Amygdala (tissue), 56 donors: ENCODE measurements at places on chromosomes 12 and 14.
A peak's percentile ranks its signal among the peaks of the same experiment; 100 is the strongest.

- DNase-seq, result no peak
These were observed 42.0 kb downstream of the RIN3 start for GRCh38 chr14:92555465-92556111.

DNA sequence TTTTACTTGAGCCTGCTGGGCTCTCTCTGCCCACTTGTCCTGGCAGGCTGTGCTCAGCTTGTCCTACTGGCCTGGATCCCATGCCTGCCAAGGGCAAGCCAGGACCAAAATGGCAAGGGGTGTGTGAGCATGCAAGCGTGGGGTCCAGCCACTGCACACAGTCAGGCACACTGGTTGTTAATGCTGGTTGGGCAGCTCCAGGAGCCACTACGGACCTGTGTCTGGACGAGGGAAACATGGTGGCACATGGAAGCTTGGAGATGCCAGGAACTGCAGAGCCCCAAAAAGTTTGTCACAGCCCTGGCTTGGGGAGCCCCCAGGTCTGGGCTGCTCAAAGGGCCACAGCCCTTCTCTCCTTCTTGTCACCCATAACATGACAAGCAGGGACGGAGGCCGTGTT, 83.8 kb downstream of the ACSS3 start:
- no peak for DNase-seq

- DNase-seq, result no peak
These were observed 1.2 kb downstream of the KCNJ8 start for GRCh38 chr12:21773263-21773741.

DNA sequence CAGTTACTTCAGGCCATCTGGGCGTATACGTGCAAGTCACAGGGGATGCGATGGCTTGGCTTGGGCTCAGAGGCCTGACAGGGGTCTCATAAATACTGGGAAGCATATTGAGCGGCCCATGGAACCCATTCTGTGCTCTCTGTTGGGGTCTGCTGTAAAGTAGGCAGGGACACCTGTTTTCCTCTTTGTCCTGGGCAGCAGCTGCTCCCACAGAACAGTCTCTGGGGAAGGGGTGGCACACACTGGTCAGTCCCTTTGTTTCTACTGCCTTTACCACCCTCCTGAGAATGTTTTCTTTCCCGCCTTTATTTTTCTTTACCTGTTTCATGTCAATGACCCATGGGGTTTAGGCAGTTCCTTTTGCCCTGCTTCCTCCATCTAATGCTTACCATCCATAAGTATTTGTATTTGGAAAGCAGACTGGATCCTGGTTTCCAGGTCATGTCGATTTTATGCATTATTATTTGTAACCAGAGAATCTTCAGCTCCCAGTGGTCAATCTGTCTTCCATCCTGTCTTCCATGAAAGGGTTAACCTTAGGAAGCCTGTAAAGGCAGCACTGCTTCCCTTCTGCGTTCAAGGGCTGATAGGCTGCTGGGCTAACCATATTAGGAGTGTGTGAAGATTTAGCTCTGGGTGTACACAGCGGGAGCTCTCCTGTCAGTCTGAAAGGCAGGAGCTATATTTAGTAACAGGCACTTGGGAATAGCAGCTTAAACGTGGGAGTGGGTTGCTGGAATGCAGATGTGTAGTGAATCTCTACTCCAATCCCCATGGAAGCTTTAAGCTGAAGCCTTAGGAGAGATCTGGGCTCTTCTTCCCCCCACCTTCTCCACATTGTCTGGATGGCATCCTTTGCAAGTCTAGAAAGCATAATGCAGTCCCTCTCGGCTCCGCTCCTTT, 124.0 kb downstream of the DYRK2 start:
- DNase-seq, result no peak

DNA sequence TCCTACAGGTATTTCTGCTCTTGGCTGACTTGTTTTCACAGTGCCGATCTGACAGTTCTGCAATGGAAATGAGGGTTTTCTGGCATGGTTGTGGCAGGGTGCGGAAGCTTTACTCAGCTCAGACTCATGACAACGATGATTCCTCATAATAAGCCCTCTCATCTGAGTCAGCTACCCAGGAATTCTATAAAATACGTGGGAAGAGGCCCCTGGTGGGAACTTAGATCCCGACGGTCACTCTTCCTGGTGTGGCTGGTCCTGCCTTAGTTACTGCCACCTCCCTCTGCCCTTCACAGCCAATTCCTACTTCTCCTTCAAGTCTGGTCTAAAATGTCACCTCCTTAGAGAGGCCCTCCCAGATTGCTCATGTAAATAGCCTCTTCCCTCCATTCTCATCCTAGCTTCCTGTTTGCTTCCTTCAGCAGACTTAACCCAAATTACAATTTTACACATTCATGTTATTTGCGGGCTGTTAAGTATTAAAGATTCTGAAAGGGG, 104.2 kb upstream of the MAP1LC3B2 start:
- DNase-seq, result no peak

DNA sequence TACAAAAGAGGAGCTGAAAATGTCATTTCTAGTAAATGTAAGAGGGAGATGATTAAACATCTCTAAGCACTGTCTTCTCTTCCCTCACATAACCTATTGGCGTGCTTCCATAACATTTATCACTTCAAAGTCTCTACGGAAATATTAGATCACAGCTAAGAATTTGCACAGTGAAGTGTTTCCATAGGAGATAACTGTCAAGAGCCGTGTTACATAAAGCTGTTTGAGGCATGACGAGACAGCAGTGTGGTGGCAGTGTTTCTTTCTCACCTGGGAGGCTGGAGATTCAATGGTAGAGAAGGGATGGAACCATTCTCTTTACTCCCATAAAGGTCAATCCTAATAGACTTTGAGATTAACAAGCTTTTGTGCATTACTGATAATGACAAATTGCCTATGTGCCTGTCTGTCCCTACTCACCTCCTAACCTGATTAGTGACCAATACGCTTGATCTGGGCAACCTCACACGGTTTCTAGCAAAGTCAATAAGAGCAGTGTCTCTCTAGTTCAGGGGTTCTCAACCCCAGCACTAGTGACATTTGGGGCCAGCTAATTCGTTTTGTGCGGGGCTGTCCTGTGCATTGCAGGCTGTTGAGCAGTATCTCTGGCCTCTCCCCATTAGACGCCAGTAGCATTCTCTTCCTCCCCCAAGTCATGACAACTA, 35.3 kb downstream of the FBXW8 start:
- DNase-seq, result no peak

- no peak for DNase-seq
These were observed 67.5 kb downstream of the SLC38A1 start for GRCh38 chr12:46201284-46201789.

GRCh38 chr14:59538936-59539335, 37.7 kb downstream of the CCDC175 start:
- DNase-seq, result no peak

- no peak for DNase-seq
These were observed 16.6 kb downstream of the FAIM2 start for GRCh38 chr12:49887091-49887490.

- no peak for DNase-seq
These were observed 49.5 kb upstream of the METAP2 start for GRCh38 chr12:95424271-95424994.

DNA sequence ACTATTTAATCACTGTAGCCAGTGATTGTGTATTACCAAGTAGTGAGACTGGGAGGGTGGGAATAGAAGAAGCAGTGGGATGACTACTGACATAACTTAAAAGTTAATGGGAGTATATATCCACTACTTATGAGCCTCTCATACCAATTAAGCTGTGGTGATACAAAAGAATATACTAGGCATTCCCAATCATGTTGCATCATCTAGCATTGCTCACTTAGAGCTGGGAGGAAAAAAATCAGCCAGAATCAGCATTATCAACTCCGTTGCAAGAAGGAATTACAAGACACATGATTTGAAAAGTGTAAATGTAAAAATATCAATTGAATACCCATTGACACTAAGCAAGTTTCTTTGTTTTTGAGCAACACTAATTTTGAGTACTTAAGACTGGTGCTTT, 745 bp upstream of the PPP1R36 start:
- DNase-seq, result no peak

DNA sequence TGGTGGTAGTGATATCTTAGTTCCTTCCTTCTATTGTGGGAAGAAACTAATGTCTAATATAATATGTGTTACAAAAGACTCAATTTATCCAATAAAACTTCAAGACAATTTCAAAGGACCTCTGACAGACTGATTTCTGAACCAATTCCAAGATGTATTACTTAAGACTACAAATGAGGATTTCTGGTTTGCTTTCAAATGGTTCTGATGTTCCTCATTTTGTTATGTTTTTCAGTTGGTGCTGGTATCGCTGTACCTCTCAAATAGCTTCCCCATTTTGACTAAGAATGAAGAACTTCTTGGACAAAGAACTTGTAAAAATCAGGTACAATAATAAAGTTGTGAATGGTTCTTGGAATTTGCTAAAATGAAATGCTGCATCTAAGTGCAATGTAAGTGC, 19.4 kb upstream of the MBIP start:
- DNase-seq, result no peak

DNA sequence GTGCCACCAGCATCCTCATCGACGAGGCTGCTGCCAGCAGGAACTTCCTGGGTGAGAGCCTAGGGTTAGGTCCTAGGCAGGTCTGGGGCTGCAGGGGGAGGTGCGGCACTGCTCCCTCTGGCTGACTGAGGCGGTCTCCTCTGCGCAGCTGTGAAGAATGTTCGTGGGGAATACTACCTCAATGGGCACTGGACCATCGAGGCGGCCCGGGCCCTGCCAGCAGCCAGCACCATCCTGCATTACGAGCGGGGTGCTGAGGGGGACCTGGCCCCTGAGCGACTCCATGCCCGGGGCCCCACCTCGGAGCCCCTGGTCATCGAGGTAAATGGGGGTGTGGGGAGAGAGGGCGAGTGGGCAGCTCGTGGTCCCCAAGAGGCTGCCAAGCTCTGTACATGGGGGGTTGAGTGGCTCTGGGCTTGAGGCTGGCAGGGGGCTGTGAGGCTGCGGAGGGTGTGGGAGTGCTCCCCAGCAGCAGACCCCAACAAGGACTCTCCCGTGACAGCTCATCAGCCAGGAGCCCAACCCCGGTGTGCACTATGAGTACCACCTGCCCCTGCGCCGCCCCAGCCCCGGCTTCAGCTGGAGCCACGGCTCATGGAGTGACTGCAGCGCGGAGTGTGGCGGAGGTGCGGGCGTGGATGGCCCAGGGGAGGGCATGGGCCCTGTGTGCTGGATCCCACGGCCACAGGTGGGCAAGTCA, 14.4 kb downstream of the PAPLN start:
- no peak for DNase-seq

- peak; percentile 31 for DNase-seq
These were observed 41.8 kb upstream of the CLMN start for GRCh38 chr14:95361373-95362137.

DNA sequence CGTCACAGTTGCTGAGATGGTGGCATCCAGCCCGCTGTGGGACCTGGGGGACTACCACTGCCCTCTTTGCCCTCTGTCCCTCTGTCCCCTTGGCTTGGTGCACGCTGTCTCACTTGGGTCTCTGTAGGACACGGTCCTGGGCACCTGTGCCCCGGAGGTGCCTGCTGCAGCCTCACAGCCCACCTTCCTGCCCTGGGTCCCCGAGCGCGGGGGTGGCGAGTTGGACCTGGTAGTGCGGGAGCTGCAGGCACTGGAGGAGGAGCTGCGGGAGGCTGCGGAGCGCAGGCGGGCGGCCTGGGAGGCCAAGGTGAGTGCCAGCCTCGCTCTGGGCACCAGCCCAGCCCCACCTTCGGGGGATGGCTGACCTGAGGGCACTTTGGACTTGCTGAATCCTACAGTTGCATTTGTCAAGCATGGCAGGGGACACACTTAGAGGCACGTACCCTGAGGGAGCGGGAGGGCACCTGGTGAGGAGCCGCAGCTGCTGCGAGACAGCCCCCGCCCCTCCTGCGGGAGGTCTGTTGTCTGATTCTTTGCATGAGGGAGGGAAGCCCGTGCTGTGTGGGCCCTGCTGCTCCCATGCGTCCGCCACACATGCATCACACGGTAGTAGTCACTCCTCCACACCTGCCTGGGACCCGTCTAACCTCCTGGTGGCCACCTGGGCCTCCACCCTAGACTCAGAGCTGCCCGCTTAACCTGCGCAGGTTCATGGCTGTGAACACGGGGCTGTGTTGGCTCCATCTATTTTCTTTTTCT, 6.8 kb downstream of the TEDC1 start:
- no peak for DNase-seq

DNA sequence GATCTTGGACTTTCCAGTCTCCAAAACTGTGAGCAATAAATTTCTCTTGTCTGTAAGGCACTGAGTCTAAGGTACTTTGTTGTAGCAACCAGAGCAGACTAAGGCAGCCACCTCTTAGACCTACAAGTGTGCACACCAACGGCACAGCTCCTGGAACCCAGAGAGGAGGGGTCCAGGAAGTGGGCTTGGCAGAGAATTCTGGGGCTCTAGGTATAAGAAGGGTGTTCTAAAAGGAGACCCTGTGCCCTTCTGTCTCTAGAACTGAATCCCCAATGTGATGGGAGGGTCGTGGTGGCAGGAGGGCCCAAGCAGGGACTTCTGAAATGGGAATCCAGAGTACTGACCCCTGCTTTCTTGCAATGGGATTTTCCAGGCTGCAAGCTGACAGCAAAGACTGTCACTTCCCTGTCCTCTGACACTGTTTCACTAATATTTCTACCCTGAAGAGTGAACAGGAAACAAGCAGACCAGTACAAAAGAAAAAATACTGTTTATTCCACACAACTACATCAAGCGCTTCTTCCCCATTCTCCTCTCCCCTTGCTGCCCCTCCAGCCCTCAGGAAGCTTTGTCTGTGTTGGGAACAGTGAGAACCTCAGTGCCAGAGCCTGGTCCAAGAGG, 13.6 kb upstream of the TFCP2 start:
- no peak for DNase-seq

DNA sequence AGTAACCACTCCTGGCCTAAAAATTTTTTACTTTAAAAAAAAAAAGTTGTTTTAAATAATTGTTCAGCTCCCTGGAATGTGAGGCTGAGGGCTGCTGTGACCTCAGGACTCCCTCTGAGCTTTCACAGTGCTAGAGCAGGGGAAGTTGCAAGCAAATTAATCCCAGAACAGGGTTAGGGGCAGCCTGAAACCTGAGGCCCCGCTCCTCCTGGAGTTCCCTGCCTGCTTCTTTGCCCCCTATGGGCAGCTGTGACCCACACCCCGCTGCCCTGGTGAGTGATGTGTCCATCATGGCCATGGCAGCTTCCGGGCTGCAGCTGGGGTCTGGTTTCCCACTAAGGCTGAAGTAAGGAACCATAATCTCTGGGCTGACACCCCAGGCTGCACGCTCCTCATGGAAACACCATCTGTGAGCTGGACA, 9.5 kb downstream of the RITA1 start:
- DNase-seq, result no peak

GRCh38 chr12:75317784-75318183, 12.3 kb downstream of the CAPS2 start:
- no peak for DNase-seq

GRCh38 chr14:100408350-100409002, 85.3 kb downstream of the SLC25A47 start:
- DNase-seq, result no peak

- no peak for DNase-seq
These were observed 381.5 kb upstream of the STXBP6 start for GRCh38 chr14:25431211-25432076.

DNA sequence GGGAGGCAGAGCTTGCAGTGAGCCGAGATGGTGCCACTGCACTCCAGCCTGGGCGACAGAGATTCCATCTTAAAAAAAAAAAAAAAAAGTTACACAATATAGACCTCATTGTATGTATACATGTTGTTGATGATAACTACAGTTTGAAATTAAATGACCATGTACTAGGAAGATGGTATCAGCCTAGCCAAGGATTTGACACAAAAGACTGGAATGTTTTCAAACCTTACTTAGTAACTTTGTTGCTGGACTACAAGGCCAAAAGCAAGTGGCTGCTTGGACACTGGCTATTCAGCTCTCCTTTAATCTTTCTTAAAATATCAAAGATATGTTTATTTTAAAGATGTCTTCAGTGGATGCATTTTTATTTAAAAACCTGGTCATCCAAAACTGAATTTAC, 18.9 kb upstream of the NUDT4 start:
- no peak for DNase-seq

- DNase-seq, result no peak
These were observed 43.8 kb downstream of the CCNK start for GRCh38 chr14:99524804-99525698.
